ENCODE measurements at places on chromosomes 1 and 21.

DNA sequence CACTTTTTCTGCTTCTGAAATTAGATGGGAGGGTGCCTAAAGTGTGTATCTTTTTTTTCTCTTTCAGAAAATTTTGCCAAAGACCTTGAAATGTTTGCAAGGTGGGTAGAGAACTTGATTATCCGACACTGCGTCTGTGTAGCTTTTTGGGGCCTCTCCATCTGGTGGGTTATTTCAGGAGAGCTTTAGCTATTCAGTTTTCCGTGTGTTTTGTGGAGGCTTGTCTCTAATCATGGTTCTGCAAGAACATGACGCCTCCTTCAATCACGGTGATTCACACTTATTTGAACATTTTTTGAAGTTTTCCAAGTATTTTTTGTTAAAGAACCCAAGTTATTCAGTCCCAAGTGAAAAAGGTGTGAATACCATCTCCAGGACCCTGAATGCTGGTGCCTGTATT lies 4.4 kb downstream of the CENPS start:
- no peak for DNase-seq

DNA sequence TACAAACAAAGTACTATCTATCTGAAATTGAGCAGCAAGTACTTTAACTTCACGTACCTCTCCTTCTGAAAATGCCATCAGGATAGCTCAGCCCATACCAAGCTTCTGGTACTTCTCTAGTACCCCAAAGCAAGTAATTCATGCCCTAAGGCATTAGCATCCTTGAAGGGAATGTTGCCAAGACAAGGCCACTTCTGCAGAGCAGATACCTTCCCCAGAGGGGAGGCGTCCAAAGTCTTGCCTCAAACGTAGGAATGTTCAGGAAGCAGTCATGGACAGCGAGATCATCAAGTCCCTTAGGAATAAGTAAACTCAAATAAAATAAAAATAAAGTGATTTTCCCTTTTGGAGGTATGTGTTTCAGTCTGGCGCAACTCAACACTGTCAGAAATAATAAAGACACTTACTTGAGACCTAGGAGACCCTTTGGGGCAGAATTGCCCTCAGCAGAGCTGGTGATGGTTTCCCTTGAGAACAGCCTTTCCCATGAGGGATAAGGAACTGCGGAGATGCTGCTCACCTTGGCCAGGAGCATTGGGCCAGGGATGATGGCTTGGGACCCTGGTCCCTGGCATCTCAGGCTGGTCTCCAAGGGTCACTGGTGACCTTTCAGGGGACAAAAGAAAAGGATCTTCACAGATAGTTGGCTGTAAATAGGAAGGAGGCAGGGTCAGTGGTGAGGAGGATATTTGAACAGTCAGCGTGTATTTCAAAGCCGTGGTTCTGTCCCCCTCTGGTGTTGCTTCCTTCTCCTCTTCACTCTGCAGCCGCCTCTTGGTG lies 522.9 kb downstream of the KIF26B start:
- no peak for DNase-seq

GRCh38 chr1:116777831-116778830 lies 23.9 kb downstream of the CD2 start:
- DNase-seq: no peak

- no peak for DNase-seq
These were observed 138.3 kb downstream of the PTGER3 start for GRCh38 chr1:70909262-70909822.

- no peak for DNase-seq
These were observed 107.7 kb downstream of the ITSN1 start for GRCh38 chr21:33750017-33750416.

Measured in stimulated activated CD4-positive, alpha-beta T cell treated with anti-CD3 and anti-CD28 coated beads, Interleukin-1b, Interleukin-23, amount 100 ng/mL, for 1 hour (primary cell).